NCI-H2081 treated with DMSO at 0.1 percent for 48 hours (cell line): ENCODE measurements at places on chromosomes 16 and 17.

- DNase-seq, result no peak
Measured at GRCh38 chr16:17408955-17409441, 61.8 kb downstream of the XYLT1 start.

DNA sequence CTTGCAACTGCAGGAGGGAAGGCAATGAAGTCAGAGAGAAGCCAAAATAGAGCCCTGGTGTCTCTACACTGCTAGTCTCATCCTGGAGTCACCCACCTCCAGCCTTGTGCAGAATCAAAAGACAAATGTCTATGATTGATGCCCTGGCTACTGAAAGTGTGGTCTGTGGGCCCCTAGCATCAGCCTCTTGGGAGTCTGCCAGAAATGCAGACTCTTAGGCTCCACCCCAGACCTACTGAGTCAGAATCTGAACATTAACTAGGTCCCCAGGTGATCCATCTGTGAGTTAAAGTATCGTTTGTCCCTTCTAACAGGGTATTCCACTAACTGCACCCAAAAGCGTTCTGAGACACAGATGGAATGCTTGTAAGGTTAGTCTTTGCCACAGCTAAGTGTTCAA, 21.2 kb downstream of the EARS2 start:
- no peak for DNase-seq

DNA sequence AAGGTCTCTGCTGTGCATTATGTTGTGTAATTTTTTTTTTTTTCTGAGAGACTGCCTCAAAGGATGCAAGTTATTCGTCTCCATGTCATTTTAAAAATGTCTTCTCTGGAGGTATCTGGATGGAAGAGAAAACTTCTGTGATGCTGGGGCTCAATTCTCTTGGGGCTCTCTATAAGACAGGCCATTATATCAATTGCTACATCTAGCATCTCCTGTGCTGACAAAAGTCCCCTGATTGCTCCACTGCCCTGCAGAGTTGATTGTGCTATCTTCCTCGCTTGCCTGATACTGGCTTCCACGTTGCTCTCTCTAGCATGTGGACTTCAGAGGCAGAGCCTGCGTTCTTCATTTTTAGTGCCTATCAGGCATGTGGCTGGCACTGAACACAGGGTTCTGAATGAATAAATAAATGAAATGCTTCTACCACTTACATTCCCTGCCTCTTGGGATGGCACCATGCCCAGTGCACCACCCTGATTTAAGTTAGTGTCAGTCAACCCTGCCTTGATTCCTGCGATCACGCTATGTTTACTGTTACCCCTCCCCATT, 1035.5 kb upstream of the EEF2KMT start:
- DNase-seq, result no peak

- DNase-seq, result no peak
Measured at GRCh38 chr17:78395155-78395554, 16.7 kb downstream of the PGS1 start.

DNA sequence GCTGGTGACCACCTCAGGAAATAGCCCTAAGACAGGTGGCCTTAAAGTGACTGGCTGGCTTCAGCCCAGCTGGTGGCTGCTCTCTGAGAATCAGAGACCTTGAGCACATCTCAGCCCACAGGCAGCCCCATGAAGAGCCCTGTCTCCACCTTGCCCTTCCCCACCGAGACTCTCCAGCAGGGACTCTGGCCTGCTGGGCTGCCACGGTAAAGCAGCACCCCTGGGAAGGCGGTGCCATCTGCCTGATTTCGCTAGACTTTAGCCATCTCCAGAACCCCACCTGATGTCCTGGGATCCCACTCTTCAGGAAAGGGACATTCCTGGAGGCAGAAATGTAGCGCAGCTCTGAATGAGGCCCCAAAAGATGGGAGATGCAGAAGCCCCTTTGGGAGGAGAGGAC, 45.2 kb upstream of the LGALS9 start:
- DNase-seq, result no peak

- DNase-seq, result no peak
Measured at GRCh38 chr16:55706739-55707384, 51.1 kb downstream of the SLC6A2 start.

- no peak for DNase-seq
Measured at GRCh38 chr17:1890758-1891450, 61.1 kb downstream of the RPA1 start.

DNA sequence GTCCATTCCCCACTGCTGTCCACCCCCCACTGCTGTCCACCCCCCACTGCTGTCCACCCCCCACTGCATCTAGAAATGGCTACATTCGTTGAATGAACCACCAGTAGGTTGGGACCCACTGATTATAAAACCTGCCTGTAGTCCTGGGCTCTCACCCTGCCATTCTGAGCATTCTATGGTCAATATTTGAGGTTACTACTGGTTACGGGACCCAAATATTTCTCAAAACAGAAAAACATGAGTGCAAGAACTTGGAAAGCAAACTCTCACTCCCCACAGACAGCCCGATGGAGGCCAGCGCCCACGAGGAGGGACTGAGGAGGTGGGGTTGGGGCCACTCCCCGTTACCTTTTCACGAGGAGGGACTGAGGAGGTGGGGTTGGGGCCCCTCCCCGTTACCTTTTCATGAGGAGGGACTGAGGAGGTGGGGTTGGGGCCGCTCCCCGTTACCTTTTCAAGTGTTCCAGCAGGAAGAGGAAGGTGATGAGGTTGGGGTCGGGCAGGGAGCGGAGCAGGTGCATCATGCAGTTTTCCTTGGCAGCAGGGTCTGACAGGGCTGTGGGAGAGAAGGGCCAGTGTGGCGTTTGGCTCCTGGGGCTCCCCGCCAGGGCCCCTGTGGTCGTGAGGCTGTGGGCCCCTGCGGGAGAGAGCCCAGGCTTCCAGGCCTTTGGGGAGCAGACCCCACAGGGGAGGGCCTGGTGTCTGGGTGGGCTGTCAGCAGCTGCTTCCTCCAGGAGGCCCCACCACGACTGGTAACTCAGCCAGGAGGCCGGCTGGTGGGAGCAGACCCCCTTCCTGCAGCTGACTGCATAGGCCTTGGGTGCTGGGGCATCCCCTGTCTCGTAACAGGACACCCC, 12.5 kb downstream of the TIMM22 start:
- no peak for DNase-seq

GRCh38 chr17:73297934-73298861, 13.6 kb downstream of the CDC42EP4 start:
- no peak for DNase-seq

DNA sequence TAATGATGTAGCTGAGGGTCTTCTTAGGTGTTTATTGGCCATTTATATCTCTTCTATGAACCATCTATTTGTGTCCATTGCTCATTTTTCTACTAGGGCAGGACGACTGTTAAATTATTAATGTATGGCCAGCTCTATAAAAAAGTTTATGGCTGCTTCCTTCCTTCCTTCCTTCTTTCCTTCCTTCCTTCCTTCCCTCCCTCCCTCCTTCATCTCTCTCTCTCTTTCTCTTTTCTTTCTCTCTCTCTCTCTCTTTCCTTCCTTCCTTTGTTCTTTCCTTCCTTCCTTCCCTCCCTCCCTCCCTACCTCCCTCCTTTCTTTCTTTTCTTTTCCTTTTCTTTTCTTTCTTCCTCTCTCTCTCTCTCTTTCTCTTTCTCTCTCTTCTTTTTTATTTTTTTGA, 17.2 kb upstream of the NDEL1 start:
- no peak for DNase-seq

DNA sequence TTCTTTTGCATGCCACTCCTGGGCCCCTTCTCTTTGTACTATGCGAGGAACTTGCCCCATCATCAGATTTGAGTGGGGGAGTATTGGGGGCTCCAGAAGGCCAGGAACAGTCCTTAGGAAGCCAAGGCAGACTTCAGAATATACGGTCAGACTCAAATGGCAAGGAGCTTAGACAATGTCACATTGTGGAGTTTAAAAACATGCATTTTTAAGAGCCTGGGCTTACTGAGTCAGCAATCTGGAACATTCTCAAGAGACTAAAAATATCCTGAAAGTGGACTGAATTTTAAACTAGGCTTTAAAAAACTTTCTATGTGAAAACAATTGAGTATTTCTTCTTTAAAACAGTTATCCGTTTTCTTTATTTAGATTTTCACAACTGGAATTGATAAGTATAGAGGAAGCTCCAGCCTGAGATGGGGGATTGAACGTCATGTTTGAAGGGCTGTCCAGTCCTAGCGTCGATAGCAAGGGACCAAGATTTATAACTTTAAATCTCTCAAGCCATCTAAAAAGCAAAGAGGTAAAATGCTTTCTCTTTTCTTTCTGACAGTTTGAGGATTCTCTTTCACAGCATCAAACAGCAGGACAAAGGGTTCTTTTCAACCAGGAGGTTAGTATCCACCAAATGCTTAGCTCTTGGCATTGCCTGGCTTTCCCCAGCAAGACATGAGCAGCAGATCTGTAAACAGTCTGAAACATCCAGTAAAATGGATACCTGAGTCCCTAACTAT, 45.8 kb upstream of the CDRT4 start:
- no peak for DNase-seq

DNA sequence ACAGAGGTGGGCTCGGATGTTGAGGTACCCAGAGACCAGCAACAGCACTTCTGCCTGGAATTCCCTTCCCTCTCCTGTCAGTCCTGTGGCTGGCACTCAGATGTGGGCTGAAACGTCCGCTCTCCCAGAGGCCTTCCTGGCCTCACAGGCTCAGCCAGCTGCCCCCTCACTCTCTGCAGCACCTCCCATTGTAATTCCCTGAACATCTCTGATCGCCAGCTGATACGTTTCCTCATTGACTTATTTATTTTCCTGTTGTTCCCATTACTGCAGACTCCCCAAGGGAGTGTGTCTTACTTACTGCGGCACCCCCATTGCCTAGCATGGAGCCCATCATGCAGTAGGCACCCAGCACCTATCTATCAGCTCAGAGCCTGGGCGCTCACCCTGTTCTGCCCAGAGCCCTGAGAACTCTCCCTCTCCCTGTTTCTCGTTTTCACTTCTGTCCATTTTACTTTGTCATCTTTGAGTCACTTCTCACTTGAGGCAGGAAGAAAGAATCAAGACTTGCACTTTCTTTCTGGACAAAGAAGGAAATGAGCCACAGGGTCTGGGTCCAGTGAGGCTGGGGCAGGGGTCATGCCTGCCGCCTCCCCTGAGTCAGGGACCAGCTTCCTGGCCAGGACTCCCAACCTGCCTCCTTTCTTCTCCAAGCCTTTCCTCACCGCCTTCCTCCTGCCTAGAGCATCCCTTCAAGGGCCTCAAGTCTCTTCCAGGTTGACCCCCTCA, 10.2 kb downstream of the CDH5 start:
- no peak for DNase-seq

DNA sequence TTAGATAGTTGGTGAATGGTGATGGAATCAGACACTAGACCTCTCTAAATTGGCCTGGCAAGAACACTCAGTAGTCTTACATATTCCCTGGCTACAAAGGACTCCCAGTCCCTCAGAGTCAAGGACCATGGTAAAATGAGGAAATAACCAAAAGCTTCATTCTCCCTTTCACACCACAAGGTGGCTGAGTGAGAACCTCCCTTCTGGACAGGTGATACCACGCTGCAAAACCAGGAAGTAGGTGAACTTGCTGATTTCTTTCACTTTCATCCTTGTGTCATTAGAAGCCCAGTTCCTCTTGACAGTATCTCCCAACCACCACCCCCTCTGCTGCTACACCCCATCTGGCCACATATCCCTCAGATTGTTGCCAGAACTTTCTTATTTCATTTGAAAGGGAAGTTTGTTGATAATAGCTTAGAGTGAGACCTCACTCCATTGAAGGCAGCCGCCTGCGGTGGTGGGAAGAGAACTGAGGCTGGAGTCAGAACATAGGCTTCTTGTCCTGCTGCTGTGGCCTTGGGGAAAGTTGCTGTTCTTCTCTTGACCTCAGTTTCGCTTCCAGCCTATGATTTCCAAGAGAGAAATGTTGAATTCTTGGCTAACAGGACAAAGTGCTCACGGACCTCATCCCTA, 290.6 kb upstream of the CCL2 start:
- no peak for DNase-seq

- DNase-seq, result peak; percentile 23
Measured at GRCh38 chr16:19583665-19584300, 28.3 kb downstream of the VPS35L start.

DNA sequence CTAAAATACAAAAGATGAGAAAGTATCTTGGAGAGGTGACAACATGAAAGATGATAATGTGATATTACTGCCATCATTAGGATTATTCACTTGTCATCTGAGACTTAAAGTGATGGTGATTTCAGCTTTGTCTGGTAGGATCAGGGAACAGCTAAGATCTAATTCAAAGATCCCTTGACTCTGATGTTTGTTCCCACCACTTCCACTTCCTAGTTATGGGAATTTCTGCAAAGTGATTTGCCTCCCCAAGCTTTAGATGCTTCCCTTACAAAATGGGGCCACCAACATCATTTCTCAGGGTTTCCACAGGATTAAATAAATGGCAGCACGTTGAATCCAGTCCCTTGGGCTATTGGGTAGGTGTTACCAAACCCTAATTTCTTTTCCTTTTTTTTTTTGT, 550.8 kb upstream of the CDH5 start:
- DNase-seq, result no peak

DNA sequence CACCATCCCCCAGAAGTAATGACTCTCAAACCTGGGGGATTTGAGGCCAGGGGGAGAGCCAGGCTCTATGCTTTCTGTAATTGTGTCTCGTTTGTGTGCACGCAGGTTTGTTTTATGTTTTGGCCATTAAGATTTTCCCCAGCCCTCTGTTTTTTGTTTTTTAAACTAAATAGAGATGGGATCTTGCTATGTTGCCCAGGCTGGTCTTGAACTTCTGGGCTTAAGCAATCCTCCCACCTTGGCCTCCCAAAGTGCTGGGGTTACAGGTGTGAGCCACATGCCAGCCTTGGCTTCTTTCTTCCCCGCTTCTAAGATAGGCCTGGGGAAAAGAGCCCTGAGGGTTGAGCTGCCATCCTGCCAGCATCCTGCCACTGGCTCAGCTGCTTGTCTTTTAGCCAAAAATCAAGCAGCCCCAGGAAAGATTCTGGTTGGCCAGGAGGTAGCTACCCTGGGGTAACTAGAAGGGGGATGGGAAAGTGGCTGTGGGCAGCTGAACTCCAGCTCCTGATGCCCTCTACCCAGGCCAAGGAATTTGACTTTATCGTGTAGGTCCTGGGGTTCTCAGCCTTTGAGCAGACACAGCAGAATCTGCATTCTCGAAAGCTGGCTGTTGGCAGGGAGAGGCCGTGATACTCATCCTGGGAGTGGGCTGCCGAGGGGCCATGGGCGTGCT, 18.4 kb downstream of the KDM8 start:
- DNase-seq, result no peak

DNA sequence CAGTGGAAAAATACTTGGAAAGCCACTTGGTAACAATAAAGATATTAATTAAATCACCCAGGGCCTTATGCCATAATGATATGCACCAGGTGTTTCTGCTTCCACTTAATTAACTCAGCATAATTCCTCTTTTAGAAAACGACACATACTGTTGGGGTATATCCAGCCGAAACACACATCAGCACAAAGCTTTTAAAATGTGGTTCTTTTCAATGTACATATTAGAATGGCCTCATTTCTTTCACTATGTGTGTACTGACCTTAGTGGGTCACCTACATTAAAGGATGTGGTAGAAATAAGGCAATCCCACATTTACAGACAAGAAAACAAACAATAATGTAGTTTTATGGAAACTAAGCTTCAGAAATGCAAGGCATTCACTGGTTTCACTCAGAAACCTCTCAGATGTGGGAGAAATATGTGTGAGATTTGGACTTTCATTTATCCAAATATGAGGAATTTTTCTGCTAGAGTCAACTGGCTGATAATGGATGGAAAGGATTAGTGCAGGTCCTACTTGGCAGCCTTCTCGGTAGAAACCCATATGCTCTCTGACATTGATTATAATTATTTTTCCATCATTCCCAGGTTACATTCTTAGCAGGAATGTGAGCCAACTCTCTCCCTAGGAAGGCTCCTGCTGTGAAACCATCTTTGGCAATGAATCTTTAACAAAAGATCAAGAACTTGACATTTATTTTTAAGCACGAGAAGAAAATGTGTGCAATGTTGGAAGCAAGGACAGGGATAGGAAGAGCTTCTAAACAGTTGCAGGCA, 66.7 kb upstream of the DHX40 start:
- peak; percentile 29 for DNase-seq

- DNase-seq, result no peak
Measured at GRCh38 chr17:81831563-81831956, 1.5 kb downstream of the MCRIP1 start.
